ENCODE measurements at places on chromosomes 16 and 17. TPM values are rescaled to one million over a fixed set of nuclear protein-coding genes. Genes with fewer than 3 reads are reported as not detected.

Gene TP53TG3B
- not detected for total RNA-seq

DNA sequence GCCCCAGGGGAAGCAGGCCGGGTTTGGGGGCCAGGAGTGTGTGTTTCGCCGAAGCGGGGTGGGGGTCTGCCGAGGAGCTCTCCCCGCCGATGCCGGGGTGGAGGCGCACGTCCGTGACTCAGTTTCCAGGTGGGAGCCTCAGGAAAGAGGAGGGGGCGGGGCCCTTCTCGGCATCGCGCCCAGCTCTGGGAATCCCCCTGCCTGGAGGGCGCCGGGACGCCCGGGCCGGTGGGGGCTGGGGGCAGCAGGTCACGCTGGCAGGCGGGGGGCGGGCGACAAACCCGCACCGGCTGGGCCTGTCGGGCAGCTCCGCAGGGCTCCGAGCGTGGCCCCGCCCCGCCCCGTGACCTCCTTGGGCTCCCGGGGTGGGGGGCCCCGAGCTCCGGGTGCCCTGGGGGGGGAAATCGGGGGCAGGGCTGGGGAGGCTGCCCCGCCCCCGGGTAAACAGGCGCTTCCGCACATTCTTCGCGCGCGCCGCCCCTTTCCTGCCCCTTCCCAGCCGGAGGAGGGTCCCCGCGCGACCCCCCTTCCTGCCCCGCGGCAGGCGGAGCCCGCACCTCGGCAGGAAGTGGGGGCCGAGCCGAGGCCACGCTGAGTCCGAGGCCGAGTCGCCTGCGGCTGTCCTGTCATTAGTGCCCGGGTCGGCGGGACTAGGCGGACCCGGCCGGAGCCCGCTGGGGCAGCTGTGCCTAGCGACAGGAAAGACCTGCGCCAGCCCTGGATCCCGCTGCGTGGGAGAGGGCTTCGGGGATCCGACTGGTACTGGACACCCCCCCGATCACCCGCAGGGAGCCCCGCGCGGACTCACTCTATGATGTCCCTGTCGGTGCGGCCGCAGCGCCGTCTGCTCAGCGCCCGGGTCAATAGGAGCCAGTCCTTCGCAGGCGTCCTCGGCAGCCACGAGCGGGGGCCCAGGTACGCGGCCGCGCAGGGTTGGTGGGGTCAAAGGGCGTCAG lies 9.3 kb downstream of the RIPOR1 start:
- no peak for DNase-seq

Gene KRT32
- total RNA-seq, result 0.67 TPM

DNA sequence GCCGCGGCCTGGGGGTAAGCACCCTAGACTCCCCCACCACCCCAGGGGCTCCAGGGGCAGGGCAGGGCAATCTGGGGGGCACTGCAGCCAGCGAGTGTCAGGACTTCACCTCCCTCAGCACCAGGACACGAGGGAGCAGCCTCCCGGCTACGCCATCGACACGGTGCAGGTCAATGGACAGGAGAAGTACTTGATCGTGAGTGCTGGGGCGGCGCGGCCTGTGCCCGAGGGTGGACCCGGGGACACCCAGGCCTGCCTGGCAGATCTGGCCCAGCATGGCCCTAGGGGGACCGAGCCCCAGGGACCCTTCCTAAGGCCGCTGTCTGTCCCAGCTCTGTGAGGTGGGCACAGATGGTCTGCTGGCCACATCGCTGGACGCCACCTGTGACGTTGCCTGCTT lies 3.1 kb upstream of the RHBDL1 start:
- DNase-seq, result no peak

DNA sequence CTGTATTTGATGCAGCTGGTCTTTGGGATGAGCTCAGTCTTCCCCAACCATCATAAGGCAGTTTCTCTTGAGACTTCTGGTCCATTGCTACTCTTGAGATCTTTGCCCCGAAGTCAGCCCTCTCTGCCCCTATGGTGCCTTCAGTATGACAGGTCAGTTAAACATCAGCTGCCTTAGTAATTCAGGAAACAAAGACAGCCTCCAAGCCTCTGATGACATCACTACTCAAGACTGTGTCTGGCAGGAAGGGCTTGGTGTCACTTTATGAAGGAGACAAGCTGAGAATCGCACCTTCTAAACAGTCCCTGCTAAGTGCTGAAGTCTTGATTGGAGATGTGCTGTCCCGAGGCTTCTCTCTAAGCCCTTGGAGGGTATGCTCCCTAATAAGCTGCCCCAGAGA lies 104.9 kb upstream of the TBX2 start:
- no peak for DNase-seq

Gene PKMYT1
- 1.9 TPM for total RNA-seq

Gene CD300LD
- not detected for total RNA-seq

GRCh38 chr17:81388612-81389367 lies 6.5 kb upstream of the BAHCC1 start:
- DNase-seq, result no peak

DNA sequence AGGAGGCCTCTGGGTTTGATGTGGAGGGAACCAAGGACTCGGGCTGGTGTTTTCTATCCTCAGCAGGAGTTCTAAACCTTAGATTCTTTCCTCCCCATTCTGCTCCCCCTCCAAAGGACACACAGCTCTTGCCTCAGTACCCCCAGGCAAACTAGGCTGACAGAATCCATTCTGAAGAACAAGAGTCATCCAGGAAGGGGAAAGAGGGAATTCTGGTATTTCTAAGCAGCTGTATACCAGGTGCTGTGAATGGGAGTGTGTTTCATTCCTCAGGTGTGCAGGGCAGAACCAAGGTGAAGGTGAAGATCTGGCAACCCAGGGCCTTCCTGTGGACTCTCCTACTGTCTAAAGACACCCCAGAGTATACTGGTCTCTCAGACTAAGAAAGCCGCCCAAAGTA lies 4.1 kb downstream of the INPP5K start:
- no peak for DNase-seq

GRCh38 chr16:27341549-27341948 lies 27.8 kb downstream of the IL4R start:
- no peak for DNase-seq

GRCh38 chr16:4772351-4772750 lies 5.4 kb upstream of the ZNF500 start:
- DNase-seq, result no peak

Gene MYH2
- total RNA-seq, result not detected

GRCh38 chr17:75853433-75853832 lies 1.7 kb downstream of the WBP2 start:
- no peak for DNase-seq

Gene PRAC2
- not detected for total RNA-seq

Gene CANT1
- 28.9 TPM for total RNA-seq

Gene NOG
- total RNA-seq, result 5.3 TPM

- DNase-seq, result no peak
Observed at GRCh38 chr17:81582749-81583148, 30.6 kb upstream of the FAAP100 start.

- DNase-seq, result no peak
Observed at GRCh38 chr17:79176792-79177601, 102.4 kb downstream of the ENGASE start.

Gene GPATCH8
- 66.9 TPM for total RNA-seq

DNA sequence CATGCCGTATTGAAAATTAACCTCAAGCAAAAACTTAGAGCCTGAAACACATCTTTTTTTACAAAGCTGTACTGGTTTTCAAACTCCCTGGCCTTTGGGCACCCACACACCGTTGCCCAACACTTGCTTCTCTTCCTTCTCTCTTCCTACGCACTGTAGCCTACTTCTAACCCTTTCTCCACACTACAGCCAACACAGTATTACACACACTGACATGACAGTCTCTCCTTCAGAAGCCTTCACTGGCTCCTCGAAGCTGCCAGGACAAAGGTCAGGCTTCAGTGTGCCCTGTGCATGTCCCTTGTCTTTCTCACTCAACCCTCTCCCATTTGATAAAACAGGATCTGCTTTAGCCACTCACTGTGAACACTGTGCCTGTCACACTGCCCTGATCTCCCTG lies 8.0 kb downstream of the FANCA start:
- DNase-seq, result no peak

Gene IL4R
- 62.8 TPM for total RNA-seq

Gene HNF1B
- total RNA-seq, result not detected

- DNase-seq, result no peak
Observed at GRCh38 chr17:55768936-55769624, 18.2 kb downstream of the PCTP start.

DNA sequence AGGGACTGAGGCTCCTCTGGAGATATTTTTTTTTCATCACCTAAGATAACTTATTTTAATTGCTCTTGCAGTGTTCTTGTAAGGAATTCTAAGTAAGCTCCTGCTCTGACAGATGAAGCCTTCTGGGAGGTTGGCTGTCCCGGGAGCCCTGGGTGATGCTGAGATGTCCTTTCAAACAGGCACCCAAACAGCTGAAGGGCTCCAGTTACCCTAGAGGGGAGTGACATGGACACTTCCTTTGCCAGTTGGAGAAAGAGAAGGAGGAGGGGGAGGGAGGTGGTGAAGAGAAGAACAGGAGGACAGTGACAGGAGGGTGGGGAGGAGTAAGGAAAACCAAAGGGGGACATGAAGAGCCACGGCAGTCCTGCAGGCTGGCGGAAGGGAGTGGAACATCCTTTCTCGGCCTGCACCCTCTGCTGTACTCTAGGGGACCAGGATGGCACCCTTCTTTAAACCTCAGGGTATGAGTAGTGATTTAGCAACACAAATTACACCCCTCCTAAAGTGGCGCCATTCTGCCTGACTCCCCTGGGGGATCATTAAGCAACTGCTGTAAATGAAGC lies 51.8 kb downstream of the MYH3 start:
- no peak for DNase-seq

DNA sequence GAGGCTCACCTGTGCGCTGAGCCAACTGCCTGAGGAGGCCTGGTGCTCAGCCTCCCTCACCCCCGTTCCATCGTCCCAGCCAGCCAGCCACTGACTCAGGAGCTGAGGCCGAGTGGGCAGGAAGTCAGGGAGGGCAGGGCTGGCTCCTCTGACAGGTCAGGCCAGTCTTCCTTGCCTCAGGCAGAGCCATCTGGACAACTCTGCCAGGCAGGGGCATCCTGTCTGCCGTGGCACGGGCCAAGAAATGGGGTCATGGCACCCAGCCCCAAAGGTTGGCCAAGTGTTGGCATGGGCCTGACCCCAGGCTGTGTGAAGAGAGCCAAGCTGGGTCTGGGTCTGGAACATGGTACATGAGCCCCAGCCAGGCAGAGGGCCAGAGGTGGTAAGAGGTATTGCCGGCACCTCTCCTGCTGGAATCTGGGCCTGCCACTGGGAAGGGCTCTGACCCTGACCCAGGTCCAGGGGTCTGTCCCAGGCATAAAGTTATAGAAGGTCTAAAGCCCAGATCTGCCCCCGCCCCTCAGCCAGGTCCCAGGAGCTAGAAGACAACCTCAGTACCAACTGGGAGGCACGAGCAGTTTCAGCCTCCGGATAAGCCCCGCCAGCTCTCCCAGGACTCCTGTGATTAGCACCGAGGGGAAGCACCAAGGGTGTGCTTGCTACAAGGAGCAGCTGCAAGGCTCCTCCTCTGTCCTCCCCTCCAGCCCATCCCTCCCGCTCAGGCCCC lies 2.5 kb upstream of the VASN start:
- DNase-seq, result no peak

- no peak for DNase-seq
Observed at GRCh38 chr16:87056551-87056950, 260.6 kb downstream of the C16orf95 start.

DNA sequence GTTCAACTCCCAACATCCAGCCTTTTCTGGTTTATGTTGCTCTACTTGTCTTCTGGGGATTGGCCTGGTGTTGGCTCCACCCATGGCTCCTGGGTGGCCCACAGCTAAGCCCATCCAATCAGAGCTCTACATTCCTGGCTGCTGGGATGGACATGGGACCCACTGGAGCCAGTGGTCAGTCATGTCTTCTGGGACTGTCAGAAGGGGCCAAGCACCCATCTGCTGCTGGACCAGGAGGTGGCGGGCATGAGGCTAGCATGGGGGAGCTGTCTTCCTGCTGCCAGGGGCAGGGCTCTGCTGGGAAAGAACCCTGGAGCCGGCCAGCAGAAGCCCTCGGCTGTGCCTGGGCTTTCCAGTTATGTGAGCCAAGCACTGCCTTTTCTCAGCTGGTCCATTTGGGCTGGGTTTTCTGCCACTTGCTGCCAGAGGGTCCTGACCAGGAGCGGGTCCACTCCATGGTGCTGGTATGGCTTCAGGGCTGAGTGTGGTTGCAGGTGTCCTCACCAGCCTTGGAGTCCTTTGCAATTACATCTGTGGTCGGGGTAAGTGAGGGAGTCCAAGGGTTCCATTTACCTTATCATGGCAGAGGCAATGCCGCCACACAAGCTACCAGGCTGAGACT lies 17.4 kb upstream of the ZNF469 start:
- no peak for DNase-seq

DNA sequence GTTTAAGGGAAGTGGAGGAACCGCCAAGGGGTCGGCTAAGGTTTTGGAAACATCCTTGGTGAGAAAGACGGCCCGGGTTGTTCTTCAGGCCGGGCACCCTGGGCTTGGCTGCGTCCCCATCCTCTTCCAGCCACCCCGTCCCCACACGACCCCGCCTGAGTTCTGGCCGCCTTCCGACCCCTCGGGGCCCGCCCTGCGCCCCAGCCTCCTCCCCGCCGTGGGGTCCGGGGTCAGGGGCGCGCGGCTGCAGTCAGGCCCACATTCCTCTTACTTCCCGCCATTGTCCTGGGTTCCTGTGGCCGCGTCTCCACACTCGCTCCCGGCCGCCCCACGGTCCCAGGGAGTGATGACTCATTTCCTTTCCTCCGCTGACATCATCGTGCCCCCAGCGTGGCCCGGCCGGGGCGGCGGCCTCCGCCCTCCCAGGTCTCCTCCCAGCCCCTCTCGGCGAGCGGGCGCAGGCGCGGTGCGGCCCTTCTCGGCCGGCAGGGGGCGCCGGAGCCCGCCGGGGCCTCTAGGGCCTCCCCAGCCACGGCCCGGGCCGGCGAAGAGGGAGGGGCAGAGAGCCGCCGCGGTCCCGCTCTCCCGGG lies 59.6 kb downstream of the WSB1 start:
- peak; percentile 96 for DNase-seq

GRCh38 chr17:5055543-5055942 lies 20.3 kb upstream of the SLC52A1 start:
- DNase-seq, result no peak

- DNase-seq, result no peak
Observed at GRCh38 chr17:75340631-75341030, 51.4 kb upstream of the SLC25A19 start.

DNA sequence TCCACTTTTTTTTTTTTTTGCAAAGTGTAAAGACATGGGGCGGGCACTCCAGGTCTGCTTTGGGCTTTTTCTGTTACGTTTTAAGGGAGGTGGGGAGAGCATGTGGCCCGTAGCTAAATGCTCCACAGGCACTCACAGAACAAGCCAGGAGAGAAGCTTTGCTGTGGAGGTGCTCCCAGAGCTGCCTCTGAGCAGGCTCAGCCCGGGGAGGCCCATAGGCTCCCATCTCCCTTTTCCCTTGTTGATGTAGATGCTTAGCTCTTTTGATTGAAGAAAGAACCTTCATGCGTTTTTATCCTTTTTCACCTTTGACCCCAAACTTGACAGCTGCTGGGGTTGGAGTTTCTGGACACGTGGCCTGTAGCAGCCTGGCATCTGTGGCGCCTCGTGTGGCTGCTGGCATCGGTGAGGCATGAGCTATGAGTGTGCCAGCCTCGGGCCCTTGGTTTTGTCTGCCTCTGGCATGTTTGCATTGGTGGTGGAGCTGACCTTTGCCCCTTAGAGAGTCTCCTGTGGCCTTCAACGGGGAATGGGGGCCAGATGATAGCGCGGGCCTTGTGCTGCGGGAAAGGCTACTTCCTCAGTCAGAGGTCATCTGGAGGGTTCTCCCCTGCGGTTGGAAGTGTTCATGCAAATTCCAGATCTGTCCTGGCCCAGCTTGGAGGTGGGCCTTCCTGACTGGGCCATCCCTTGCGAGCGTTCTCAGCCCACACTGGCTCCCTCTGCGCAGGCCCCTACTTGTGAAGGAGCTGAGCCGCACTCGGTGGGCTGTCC lies 20.0 kb upstream of the IL17C start:
- no peak for DNase-seq

GRCh38 chr17:79690466-79690865 lies 40.3 kb upstream of the ENPP7 start:
- no peak for DNase-seq

Data from sciatic nerve (tissue), 2 donors.